ENCODE measurements at places on chromosomes 11 and 22.

DNA sequence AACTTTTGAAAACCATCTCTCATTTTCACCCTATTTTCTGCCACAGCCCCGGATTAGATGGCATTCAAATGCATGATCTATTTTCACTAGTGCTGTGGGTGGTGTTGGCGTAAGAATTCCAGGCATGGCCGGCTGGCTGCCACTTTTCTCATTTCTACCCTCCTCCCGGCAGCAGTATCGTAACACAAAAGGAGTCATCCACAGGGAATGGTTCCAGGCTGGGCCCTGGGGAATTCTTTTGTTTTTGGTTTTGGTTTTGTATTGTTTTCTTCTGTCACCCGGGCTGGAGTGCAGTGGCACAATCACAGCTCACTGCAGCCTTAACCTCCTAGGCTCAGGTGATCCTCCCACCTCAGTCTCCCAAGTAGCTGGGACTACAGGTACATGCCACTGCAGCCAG lies 13.8 kb downstream of the JAML start:
- DNase-seq, result peak; percentile 19

GRCh38 chr22:45776313-45776585 lies 104.6 kb downstream of the ATXN10 start:
- DNase-seq, result no peak

DNA sequence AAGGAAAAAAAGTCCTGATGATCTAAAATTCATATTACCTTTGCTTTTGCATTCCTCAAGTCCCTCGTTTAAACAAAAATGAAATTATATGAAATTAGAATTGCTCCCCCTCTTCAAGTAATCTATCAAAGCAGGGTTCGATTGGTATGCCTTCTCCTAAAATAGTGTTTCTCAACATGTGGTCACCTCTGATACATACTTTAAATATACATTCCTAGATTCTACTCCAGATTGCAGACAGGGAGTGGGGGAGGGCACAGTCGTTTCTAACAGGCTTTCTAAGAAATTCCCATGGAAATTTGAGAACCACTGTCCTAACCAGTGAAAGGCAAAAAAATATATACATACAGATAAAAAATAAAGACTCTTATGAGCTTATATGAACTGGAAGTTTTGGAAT lies 22.6 kb upstream of the IRAG1 start:
- DNase-seq, result no peak

GRCh38 chr11:69486773-69487291 lies 5.4 kb downstream of the LINC01488 start:
- DNase-seq, result no peak

- no peak for DNase-seq
These were observed 7.9 kb downstream of the MUC5B start for GRCh38 chr11:1230456-1231395.

GRCh38 chr11:19573666-19574065 lies 139.0 kb upstream of the NAV2 start:
- no peak for DNase-seq

DNA sequence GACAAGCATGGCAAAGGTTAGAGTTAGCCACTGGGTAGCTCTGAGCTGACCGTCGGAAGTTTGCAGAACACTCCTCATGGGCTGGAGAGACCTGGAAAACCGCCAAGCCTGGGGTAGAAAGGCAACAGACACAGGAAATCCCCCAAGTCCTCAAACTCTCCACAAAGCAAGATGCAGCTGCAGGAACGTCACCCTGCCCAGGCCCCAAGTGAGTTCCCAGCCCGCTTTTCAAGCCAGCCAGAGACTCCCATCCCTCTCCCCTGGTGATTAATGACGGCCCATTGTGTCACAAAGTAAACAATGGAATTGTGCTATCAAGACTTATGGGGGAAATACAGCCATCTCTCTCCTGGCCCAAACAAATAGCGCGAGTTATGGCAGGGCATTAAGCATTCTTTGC lies 633.0 kb downstream of the TBC1D22A start:
- DNase-seq, result no peak
